SK-N-SH (cell line): ENCODE measurements at places on chromosomes 13 and 19.

DNA sequence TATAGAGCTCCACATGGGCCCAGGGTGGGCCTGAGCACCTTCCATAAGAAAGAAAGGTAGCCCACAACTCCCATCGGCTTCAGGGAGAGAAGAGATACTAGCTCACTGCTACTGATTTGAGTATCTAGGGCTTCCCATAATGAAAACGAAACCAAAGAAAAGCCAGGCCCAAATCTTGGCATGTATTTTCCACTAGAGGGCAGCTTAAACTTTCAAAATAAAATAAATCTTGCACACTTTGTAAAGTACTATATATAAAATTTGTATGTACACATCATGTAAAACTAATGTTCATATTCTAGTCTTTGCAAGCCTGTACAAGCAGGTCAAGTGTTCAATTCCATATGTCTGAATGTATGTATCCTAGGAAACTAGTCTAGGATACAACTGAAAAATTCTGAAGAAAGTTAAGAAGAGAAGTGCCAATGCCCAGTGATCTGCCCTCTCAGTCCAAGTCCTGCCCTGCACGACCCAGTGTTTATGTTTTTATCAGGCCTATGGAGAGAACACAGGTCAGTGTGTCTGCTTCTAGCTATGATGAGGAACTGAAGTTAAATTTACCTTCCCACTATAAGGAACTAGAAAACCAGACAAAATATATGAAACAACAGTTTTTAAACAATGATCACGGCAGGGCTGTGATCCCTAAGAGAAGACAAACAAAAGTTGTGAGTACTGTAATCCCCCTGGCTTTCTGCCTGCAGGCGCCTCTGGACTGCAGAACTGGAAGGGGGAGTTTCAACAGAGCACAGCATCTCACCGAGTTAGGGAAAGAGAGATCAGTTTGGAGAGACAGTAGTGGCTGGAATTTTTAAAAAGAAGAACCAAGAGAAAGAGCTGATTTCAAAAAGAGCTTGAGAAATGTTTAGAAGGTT, 475.7 kb downstream of the UQCRFS1 start:
- no peak for DNase-seq

DNA sequence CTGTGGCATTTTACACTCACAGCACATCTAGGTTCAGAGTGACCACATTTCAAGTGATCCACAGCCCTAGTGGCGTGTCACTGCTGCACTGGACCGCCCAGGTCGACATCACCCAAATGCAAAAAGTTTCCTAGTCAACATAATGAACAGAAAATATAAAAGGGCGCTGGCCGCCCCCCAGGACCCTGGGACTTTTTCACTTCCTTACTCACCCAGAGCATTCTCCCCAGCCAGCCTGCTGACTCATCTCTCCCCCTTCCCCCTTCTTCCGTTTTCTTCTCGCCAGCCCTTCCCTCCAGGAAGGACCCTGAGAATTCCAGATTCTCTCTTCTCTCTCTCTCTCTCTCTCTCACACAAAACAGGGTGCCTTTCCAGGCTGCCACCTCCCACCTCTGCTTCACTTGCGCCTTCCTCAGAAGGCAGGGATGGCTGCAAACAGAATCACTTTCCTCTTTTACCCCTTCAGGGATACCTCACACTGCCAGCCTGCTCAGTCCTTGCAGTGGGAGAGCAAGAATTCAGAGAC, 21.0 kb upstream of the GRWD1 start:
- DNase-seq: no peak

GRCh38 chr13:56720841-56721240, 419.9 kb upstream of the PRR20A start:
- no peak for DNase-seq

DNA sequence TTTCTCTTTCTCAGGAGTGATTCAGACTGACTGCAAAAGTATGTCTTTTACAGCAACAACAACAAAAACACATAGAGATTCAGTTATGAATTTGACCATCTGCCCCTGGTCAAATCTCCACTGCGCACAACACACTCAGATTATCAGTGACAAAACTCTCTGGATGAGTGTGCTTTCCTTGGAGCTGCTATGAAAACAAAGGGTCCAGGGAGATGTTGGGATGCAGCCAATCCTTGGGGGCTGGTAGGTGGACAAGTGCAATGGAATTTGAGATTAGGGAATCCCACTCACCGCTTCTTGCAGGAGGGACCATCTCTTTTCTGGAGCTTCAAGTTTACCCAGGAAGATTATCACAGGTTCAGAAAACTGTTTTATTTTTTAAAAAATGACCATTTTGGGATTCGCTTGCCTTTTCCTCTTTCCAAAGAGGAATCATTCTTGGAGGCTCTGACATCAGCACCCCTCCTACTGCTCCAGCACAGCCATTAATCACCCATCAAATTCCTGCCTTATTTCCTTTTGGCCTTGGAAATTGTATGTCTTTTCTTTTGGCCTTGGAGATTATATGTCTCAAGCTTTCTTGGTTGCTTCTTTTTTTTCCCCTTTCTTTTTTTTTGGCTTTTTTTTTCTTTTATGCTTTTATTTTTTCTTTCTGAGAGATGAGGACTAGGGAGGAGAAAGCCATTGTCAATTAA, 311.8 kb downstream of the TSHZ3 start:
- no peak for DNase-seq

DNA sequence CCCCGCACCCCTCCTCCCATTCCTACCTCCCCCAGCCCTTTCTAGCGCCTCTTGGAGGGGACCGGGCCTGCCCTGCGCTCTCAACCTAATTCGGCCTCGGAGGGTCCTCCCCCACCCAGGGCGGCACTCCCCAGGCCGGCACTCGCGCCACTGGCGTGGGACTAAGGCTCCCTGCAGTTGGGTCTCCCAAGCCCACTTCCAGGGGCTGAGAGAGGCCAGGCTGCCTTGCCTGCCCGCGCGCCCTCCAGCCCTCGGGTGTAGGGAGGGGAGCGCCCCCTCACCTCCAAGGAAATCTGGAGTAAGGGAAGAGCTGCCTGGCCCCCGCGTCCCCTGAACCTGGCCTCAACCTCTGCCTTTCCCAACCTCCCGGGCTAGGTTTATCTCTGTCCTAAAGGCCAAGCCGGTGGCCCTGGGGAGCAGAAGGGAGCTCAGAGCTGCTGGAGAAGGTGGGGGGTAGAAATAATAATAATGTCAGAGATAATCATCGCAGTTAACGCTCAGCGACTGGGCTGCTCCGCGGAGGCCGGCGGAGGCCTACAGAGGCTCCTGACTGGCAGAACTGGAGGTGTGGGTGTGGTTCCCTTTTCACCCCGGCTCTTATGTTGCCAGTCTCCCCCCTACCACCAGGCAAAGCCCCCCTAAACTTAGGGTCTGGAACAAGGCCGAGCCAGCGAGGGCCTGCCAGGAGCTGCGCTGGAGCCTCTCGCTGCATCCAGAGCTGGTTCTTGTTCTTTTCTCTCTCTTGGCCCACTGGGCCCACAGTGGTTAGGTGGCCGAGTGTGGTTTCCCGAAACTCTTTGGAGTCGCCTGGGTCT, 9.6 kb downstream of the ZIC2 start:
- DNase-seq: peak; percentile 26
